Bone marrow (tissue), 2 donors: ENCODE measurements at places on chromosomes 1 and 21.

GRCh38 chr21:32403201-32403777 is 9.2 kb upstream of the EVA1C start:
- no peak for DNase-seq

DNA sequence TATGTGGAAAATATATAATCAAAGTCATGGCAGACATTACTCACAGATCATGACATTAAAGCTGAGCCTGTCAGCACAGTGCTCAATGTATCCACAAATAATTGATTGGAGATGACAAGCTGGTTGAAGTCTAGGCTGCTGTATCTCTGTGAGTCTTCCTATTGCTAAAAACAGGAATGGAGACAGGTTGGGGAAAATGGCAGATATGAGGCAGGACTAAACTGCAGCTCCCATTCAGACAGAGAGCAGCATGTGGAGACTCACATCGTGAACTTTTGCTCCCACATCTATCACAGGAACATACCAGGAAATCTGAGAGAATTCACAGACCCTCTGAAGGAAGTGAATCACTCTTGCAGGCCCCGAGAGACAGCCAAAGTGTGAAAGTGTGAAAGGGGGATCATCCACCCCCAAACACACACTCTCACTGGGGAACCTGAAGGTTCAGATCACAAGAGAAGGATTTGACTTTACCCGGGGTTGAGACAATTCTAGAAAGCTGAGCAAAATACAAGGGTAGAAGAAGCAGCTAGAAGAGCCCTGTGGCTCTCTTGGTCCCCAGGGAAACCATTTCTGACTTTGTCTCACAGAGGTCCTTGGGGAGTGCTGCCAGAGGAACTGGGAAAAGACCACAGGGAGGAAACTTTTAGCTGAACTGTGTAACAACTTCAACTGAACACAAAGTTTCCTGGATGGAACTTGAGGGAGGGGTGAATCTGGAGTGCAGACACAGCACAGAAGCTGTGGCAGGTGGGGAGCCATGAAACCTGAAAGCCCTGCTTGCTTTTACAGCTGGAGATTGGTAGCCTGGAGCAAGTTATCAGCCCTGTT is 173.4 kb downstream of the S1PR1 start:
- DNase-seq, result no peak

DNA sequence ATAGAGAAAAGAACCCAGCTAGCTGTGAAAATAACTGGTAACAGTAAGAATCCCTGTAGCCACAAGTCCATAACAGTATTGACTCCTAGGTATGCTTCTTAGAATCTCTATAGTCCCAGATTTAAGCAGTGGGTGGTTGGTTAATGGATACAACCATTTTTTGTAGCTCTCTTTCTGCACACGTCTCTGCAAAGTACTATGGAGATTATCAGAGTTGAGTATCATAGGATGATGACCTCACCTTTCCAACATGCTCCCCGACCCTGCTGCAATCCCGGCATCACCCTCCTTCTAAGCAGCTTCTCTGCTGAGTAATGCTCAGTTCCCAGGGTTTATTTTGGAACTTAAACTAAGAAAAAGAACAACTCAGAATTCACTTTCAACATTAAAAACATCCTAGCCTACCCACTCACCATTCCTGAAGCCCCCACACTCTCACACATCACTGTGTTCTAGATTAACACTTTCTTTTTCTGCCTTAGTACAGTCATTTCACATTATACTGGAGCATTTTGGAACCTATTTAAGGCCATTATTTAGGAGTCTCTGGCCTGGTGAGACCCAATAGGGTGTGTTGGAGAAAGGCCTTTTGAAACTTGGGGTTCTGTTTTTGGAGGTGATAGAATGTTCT is 2.7 kb downstream of the MLLT11 start:
- DNase-seq, result no peak

GRCh38 chr1:163928069-163928468 is 606.3 kb downstream of the NUF2 start:
- no peak for DNase-seq

DNA sequence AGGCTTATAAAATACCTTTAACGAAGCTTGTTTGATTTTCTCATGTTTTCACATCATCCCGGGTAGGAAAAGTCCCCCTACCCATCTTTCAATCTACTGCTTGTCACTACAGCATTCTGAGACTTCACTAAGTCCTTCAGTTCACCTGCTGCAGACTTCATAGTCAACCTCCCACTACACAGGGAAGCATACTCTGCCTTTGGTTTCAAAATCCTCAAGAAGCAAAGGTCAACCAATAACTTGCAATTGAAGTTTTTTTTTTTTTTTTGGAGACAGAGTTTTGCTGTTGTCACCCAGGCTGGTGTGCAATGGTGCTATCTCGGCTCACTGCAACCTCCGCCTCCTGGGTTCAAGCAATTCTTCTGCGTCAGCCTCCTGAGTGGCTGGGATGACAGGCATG is 4.7 kb upstream of the PTPN22 start:
- no peak for DNase-seq

GRCh38 chr1:227782226-227782625 is 33.2 kb upstream of the PRSS38 start:
- DNase-seq, result no peak

DNA sequence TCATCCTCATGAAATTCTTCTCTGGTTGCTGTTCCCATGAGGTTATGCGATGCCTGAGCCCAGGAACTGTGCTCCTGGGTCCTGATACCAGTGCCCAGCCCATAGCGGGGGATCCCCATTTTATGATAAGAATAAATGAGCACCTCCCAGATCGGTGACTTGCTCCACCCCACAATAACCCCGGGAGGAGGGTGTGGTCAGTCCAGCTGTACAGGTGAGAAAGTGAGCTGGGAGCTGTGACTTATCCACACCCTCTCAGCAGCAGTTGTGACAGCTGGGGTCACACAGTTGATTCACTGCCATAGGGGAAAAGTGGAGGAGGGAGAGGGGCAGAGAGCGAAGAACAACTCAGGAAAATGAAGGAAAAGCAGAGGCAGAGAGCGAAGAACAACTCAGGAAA is 33.4 kb downstream of the OR2G3 start:
- no peak for DNase-seq

DNA sequence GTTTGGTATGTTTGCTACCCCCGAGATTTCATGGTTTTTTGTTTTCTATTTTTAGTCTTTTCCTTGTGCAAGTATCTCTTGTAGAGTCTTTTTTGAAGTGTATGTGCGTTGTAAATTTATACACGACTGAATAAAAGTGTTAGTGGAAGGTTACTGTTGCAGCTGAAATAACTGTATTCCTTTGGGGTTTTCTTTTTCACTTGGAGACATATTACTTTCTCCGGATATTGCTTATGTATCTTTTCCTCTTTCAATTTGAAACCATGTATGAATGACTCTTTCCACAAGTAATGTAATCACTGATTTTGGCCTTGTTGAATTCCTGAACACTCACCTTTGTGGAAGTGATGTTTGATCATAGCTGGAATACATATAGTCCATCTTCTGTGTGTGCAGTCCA is 956 bp downstream of the URB2 start:
- DNase-seq, result no peak

- no peak for DNase-seq
Observed at GRCh38 chr21:14817311-14817710, 247.5 kb downstream of the NRIP1 start.

DNA sequence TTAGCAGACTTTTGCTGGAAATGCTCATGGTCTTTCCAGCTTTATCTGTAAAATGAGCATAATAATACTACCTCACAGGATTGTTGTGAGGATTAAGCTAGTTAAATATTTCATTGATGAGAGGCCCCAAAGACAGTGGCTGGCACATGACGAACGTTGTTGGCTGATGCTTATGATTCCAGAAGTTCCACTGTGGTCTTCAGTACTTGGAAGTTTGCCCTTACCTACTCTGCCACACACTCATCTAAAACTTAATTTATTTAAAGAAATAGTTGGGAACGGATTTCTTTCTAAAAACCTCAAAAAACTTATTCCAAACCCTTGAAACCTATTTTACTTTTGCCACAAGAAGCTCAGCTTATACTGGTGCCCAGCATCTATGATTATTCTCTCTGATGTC is 170.7 kb downstream of the DHRS3 start:
- DNase-seq, result no peak

GRCh38 chr1:247347477-247348222 is 16.0 kb upstream of the ZNF496 start:
- no peak for DNase-seq

GRCh38 chr1:47340227-47340626 is 6.6 kb downstream of the CMPK1 start:
- DNase-seq, result no peak

DNA sequence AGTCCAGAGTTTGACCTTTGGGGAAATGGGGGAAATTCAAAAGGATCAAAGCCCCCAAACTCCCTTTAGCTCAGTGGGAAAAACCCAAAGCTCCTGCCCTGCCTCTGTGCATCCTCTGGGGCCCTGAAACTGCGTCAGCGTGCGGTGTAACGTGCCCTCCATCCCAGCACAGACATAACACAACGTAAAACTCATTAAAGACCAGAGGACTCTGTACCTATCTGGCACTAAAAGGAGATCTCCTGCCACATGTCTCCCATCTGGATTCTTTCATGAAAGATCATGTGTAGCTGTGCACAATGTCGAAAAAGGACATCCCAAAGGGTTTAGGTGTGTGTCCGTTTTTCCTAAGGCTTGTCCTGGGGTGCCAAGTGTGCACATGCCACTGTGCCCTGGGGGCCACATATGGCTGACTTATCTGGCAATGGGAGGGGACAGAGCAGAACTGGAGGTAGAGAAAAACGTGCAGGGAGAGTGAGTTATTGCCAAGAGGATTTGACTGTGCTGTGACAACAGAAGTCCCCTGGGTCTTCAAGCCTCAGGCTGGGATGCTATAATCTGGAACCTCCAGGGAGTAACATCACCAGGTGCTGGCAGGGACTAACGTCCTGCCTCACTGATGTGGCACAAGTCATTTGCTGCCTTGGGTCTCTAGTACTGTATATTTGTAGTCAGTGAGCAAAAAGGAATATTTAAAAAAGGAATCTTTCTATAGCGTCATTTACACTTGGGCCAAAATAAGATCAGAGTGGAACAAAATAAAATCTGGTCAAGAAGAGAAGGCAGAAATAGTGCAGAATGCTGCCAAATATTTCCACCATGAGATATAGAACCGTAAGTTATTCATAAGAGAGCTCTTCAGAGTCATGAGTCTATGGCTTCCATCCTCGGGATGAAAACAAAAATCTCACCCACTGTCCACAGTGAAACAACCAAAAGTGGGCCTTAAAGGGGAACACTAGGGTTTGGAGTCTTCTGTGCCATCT is 52.3 kb downstream of the ITPKB start:
- no peak for DNase-seq

DNA sequence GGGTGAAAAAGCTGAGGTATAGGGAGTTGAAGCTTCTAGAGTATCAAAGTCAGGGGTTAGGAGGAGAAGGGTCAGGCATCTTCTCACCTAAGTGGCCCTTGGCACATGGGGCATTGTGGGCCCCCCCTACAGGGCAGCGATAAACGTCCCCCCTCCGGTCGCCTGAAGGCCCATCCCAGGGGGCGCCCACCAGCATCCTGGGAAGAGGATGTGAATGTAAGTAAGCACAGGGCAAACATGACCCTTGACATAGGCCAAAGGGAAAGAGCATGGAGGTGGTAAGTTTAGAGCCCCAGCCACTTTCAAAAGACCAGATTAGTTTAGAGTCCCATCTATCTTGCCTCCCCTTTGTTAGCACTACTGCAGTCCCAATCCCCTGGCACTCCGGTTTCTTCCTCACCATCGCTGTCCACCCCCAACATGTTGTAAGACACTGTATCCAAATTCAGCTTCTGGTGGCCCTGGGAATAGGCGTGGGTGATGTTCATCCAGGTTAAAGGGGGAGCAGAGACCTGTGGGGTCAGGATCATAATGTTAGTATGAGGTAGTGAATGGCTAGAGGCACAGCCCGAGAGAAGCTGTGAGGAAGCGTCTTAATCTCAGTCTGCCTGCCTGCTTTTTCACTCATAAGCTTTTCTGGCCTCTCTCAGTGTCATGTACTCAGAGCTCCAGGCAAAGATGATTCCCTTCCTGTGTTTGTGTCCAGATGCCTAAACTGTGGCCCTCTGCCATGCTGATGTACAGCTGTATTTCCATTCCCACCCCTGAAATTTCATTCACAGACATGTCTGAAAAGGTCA is 2.7 kb downstream of the ITGA10 start:
- no peak for DNase-seq

DNA sequence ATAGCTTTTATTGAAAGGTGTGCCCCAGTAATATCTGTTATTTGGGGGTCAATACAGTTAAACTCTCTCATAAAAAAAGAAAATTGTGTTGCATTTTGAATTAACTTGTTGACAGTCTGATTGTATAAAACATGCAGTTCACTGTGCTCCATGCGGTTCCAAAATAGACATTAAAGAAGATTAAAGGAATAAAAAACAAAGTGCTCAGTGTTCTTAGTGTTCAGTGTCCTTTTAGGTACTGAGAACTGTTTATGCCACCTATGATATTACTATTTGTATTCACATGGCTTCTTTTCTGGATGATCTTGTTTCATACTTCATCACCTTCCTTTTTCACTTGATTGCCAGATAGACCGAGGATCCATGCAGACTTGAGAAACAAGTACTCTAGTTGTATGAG is 15.3 kb upstream of the SGIP1 start:
- no peak for DNase-seq

- no peak for DNase-seq
Observed at GRCh38 chr1:34851431-34852105, 8.0 kb downstream of the SMIM12 start.

- peak; percentile 35 for DNase-seq
Observed at GRCh38 chr1:9289090-9289534, 3.6 kb upstream of the SPSB1 start.

- DNase-seq, result no peak
Observed at GRCh38 chr1:55848906-55849305, 633.7 kb upstream of the USP24 start.

DNA sequence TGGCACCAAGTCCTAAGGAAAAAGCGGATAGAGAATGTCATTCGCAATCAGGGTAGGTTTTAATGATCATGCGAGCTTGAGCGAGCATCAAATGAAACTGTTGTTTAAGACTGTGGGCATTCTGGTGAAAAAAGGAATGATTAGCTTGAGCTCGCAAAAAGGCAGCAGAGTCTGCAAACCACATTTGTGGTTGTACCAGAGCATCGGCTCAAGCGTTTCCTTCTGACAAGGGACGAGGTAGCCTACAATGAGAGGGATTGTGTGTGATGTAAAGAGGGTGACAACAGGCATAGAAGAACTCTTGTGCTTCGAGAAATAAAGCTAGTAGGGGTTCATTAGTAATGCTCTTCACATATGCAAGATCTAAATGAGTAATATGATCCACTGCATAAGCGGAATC is 11.1 kb upstream of the CD48 start:
- DNase-seq, result no peak

DNA sequence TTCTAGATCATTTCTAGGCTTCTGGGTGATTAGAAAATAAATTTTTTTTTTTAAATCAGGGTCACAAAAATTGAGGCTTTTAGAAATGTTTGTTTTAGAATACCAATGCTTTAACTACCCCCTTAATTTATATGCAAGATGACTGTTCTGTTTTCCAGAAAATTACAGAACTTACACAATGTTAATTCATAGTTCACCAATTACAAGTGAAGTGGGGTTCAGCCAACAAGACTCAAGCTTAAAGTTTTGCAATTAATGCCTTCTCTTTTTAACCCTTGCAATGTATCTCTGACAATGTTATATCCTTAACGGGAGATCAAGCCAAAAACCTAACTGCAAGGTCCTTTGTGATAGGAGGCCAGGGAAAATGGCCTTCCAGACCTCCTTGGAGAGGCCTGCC is 5.6 kb downstream of the PRELP start:
- DNase-seq, result no peak

GRCh38 chr1:28266920-28267322 is 7.6 kb downstream of the SESN2 start:
- no peak for DNase-seq

GRCh38 chr1:241593186-241593585 is 47.0 kb downstream of the CHML start:
- no peak for DNase-seq

GRCh38 chr1:221478050-221478949 is 263.6 kb downstream of the DUSP10 start:
- peak; percentile 35 for DNase-seq
